Activated naive CD8-positive, alpha-beta T cell treated with anti-CD3 and anti-CD28 coated beads, Interleukin-2, amount 10 ng/mL, durations not matched to agents 7 days and 5 days (primary cell): ENCODE measurements at places on chromosomes 4 and X. TPM values are rescaled to one million over a fixed set of nuclear protein-coding genes. Genes with fewer than 3 reads are reported as not detected.

The LIMCH1 gene
- total RNA-seq: not detected

The GBA3 gene
- total RNA-seq: not detected

The H2BW2 gene
- total RNA-seq: not detected

The PDE6B gene
- total RNA-seq: 16.6 TPM

The FRMD7 gene
- total RNA-seq: not detected

The FAM149A gene
- total RNA-seq: 1.4 TPM

The USP26 gene
- total RNA-seq: not detected

The GLOD5 gene
- total RNA-seq: not detected

The UBE2D3 gene
- total RNA-seq: 380 TPM

The CTAG2 gene
- 17.1 TPM for total RNA-seq

The ACTRT1 gene
- total RNA-seq: not detected

The HSFX4 gene
- total RNA-seq: not detected

The ZRSR2 gene
- 19.3 TPM for total RNA-seq

The ADH1B gene
- not detected for total RNA-seq

The OPRPN gene
- not detected for total RNA-seq

The ZFYVE28 gene
- total RNA-seq: 17.7 TPM

The FAAH2 gene
- total RNA-seq: 5.5 TPM

The CRMP1 gene
- total RNA-seq: not detected

The MMAA gene
- 11.0 TPM for total RNA-seq
